ENCODE measurements at places on chromosomes 4 and X.

GRCh38 chr4:184432127-184432922, 42.0 kb downstream of the IRF2 start:
- DNase-seq = no peak

DNA sequence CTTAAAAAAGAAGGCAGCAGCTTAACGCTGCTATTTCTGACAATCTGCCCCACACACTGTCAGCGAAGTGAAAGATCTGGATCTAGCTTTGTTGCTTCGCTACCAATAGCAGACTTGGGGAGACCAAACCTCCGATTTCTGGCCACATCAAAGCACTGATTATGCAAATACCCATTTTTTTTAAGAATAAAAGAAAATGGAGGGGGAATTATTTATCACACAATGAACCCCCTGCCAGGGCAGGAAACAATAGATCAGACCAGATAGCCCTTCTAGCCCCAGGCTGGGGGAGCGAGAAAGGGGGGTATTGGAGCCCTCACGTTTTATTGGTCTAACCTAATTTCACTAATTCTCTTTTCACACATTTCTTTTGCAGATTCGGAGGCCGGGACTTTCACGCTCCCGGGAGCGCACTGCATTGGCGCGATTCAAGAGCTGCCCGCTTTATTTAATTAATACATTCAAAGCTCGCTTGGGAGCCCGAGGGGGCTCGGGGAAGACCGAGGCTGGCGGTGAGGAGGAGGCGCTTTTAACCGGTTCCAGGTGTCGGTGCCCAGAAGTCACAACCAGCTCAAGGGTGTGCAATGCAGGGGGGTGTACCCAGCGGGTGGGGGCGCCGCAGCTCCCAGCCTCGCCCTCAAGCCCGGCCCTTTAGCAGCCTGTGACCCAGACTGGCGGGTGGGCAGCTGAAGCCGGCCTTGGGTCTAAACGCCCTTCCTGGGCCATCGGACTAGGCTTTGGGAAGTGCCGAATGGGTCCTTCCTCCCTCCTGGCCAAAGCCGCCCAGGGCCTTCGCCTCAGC, 5.5 kb downstream of the NEUROG2 start:
- no peak for DNase-seq

- no peak for DNase-seq
Measured at GRCh38 chr4:114874321-114874720, 239.1 kb downstream of the NDST4 start.

- DNase-seq = no peak
Measured at GRCh38 chr4:87044511-87045233, 109.9 kb downstream of the AFF1 start.

- DNase-seq = no peak
Measured at GRCh38 chr4:64272432-64272831, 136.8 kb downstream of the TECRL start.

DNA sequence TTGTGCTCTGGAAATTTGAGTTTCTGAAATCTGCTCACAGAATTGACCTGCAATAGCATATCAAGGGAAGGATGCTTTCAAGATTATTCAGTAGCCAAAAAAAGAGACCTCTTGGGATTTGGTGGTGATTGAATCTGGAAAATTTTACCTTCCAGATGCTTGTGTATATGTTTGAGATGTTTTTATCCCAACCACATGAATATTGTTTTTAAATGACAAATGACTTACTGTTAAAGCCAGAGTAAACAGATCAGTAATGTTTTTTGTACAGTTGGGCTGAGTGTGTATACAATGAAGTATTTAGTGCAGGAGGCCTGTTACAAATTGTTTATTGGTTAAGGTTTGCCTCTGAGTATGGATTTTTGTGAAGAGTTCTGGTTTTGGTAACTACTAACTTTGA, 126.5 kb downstream of the CBR4 start:
- no peak for DNase-seq

DNA sequence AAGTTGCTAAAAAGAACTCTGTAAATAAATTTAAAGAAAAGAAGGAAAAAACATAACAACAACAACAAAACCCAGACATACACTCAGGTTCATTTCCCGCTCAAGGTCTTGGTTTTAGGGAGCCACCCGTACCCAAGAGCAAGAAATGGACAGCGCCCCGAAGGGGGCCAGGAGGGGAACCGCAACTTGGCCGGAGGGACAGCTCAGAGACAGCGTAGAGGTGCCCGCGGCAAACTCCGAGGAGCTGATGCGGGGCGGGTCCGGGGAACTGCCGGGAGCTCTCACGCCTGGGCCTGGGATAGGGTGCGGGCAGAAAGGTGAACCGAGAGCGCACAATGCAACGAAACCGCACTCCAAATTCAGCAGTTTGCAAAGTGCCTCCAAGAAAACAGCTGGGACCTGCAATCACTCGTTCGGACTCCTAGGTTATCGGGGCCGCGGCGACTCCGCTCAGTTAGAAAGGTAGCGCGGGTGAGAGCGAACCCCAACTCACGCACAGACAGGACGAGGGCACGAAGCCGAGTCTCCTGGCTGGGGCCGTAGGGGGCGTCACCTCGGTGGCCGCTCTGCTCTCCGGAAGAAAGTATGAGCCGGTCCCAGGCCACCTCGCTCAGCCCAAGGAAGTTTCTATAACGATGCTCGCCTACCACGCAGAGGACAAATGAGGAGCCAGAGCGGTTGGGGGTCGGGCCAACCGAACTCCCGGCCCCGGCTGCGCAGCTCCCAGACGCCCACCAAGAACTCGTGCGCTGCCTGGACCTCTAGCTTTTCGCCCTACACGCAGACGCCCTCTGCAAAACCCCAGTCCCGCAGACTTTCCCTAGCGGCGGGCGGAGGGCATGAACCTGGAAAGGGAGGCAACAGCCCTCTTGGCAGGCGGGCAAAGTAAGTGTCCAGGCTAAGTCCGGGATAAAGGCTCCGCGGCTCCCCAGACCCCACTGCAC, 1.4 kb downstream of the NDNF start:
- peak; percentile 78 for DNase-seq

DNA sequence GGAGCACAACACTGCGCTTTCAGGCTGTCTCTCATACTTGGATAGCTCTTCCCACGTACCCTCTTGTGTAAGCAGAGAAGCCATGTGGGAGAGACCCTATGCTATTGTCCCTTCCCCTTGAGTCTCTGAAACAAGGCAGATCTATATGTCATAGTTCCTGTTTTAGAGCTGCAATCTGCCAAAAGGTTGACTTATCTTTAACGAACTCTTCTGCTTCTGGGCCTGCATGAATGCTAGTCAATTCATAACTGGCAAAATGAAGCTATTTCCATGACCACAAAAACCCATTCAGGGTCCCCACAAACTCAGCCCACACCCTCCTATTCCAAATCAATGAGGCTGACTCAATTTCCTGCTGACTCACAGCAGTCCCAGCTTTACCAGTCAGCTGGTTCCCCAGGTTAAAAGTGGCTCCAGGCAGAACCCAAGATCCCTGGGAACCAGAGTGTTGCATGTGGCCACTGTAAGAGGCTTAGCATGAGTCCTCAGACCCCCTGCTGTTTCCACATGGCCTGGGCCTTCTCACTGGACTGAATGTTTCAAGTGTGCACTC, 25.3 kb upstream of the SOD3 start:
- no peak for DNase-seq

DNA sequence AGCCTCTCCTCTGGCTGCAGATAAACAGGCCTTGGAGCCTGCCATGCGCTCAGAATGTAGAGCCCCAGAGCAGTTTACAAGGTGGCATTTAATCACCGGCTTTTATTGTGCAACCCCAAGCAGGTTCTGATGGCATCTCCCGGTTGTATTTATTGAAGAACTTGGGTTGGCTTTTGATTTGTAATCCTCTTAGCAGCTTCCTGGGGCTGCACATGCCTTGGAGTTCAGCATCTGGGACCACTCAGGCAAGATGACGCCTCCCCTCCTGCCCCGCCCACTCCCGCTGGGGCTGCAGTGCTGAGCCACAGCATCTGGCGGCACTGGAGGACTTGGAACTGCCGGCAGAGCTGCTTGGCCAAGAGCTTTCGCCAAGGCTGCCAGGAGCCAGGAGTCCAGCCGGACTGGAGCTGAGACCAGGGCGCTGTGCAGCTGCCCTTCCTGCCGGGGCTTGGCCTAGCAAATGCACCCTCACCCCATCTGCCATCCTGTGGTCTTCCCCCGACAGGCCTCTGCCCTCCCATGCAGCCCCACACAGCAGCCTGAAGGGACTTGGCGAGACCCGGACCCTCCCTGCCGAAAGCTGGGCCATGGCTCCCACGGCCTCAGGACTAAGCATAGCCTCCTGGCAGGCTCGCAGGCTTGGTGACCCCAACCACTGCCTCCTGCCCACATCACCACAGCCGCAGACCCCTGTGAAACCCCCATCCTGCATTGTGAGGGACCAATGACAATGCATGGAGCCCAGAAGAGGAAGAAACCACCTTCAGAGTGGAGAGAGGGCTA, 5.4 kb downstream of the HTRA3 start:
- DNase-seq = no peak

GRCh38 chrX:134990801-134991481, at the start of gene SMIM10:
TSS of gene SMIM10 (plus strand) at chrX:134990991. CDS start at chrX:134991096, 105 bp downstream.
- DNase-seq = peak; percentile 17
